Umbilical cord (tissue), 2 donors: ENCODE measurements at places on chromosomes 2 and 18. TPM values are rescaled to one million over a fixed set of nuclear protein-coding genes. Genes with fewer than 3 reads are reported as not detected.

The MERTK gene
- total RNA-seq, result 8.4 TPM

- DNase-seq, result no peak
Measured at GRCh38 chr2:238444242-238444641, 17.5 kb downstream of the ASB1 start.

GRCh38 chr2:231935207-231935524, 9.0 kb upstream of the NPPC start:
- peak; percentile 90 for DNase-seq

- DNase-seq, result no peak
Measured at GRCh38 chr2:167487728-167488127, 599.4 kb downstream of the XIRP2 start.

DNA sequence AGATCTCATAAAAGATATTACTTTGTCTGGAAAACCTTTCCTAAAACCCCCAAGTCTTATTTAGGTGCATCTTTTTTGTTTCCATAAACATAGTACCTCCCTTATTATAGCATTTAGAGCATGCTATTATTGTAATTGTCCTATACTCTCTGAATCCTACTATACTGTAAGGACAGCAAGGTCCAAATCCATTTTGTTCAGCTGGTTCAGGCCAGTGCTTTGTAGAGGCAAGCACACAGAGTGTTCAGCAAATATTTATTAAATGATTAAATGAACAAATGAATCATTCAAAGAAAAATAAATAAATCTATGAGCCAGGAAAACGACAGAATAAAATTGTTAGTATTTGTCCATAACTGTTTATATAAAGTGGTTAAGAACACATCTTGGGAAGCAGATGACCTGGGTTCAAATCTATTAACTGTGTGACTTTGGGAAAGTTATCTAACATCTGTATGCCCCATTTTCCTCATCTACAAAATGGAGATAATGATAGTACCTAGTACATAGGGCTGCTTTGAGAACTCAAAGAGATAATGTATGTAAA, 86.0 kb downstream of the COL3A1 start:
- DNase-seq, result no peak

- no peak for DNase-seq
Measured at GRCh38 chr2:150307258-150307657, 180.2 kb downstream of the RND3 start.

DNA sequence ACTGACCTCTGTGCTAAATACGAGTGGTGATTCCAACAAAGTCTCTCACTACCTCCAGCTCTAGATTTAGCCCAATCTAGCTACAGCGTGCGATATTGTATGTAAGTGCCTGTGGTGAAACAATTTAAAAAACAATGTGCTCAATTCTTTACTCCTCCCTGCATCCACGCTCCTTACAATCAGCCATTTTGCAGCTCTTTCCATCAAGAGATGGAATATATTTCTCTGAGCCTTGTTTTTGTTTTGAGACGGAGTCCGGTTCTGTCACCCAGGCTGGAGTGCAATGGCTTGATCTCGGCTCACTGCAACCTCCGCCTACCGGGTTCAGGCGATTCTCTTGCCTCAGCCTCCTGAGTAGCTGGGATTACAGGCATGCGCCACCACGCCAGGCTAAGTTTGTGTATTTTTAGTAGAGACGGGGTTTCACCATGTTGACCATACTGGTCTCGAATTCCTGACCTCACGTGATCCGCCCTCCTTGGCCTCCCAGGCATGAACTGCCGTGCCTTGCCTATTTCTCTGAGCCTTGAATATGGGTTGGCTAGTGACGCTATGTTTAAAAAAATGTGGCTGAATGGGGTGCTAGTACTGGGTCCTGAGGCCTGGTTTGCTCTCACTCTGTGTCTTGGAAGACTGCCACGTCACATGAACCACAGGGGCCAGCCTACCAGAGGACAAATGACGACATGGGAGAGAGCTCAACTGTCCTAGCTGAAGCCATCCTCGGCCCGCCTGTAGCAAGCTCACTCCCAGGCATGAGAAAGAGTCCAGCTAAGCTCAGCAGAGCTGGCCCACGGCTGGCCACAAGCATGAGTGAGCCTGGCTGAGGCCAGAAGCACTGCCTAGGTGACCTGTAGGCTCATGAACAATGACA, 14.8 kb downstream of the WDFY1 start:
- DNase-seq, result no peak

DNA sequence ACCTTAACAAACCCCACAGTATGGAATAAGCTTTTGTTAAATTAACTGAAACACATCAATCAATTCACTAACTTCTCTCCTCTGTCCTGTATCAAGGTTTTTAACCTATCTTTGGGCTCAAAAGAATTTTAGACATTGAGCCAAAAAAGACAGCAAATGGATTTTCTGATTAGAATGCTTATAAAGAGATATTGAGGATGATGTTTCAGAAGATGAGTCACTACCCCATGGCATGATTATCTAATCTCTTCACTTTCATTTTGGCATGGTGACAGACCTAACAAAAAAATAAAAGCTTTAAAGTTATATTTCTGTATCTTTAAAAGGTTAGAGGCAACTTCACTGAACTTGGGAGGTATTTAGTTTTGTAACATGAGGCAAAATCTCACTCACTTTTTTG, 55.5 kb downstream of the SGPP2 start:
- peak; percentile 80 for DNase-seq

- peak; percentile 69 for DNase-seq
Measured at GRCh38 chr2:84894758-84895520, 10.5 kb upstream of the TMSB10 start.

DNA sequence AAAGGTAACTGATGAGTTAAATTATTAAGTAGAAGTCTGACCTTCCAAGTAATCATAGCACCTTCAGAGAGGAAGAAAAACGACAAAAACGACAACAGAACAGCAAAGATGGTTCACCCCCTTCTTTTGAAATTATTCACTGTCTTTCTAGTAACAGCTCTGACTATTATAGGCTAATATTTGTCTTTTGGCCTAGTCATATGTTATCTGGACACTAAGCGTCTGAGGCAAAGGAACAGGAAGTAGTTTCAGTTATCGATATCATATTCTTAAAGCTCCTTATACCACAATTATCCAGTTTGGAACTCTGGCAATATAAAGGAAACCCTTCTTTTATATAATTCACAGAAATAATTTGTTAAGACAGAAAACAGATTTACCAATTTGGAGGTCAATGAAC, 27.6 kb upstream of the SLC40A1 start:
- DNase-seq, result no peak
